Kidney capillary endothelial cell (primary cell): ENCODE measurements at places on chromosomes 11 and 22.

DNA sequence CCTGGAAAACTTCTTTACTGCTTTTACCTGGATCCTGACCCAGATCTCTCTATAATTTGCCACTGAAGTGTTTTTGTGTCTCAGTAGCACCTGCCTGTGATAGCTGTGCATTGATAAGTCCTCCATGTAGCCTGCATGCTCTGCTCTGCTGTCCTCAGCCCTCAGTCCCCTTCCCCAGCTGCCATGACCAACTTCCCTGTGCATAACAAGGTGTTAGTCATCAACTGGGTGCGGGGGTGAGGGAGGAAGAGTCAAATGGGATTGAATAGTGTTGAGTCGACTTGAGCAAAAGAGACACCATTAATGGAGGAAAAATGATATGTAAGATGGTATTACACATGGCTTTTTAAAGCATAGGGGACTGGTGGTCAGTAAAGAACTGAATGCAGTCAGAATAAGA is 92.2 kb upstream of the PLET1 start:
- no peak for DNase-seq

DNA sequence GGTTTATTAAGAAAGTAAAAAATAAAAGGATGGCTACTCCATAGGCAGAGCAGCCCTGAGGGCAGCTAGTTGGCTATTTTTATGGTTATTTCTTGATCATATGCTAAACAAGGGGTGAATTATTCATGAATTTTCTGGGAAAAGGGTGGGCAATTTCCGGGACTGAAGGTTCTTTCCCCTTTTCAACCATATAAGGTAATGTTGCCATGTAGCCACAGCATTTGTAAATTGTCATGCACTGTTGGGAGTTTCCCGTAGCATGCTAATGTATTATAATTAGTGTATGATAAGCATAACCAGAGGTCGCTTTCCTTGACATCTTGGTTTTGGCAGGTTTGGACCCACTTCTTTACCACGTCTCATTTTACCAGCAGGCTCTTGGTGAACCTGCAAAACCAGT is 610.4 kb upstream of the B3GAT1 start:
- DNase-seq, result no peak

GRCh38 chr11:65491163-65491465 is 7.7 kb upstream of the MALAT1 start:
- DNase-seq, result peak; percentile 73

DNA sequence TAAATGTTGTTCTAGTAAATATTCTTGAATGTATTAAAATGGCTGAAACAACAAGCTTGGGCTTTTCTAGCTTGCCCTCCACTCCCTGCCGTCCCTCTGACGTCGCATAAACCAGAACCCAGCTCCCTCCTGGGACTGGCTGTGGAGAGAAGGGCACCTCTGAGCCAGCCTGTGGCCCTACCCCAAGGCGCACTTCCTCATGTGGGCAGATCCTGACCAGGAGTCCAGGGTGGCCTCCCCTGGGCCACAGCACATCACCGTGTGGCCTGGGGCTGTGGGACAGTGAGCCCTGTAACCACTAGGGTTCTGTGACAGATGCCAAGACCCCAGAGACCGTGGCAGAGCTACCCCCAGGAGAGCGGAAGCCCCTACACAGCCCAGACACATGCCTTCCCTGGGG is 10.2 kb upstream of the ADORA2A start:
- no peak for DNase-seq

GRCh38 chr11:64713016-64713707 is 9.8 kb downstream of the NRXN2 start:
- DNase-seq, result no peak

GRCh38 chr11:13313005-13313819 is 35.6 kb downstream of the BMAL1 start:
- no peak for DNase-seq
